ENCODE measurements at places on chromosomes 5 and 9.

DNA sequence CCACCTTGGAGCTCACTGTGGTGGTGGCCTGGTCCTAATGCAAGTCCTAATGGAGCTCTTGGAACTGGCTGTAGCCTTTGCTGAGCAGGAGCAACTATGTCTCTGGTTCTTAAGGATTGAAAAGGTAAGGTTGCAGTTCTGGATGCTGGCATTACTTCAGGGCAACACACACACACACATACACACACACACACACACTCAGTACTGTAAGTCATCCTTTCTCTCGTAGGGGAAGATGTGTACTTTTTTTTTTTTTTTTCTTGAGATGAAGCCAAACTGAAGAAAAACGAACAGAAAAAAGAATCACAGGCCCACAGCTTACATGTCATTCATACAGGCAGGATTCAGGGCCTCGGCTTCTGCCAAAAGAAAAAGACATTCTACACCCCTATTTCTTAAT, 81.1 kb upstream of the RPS23 start:
- no peak for DNase-seq

DNA sequence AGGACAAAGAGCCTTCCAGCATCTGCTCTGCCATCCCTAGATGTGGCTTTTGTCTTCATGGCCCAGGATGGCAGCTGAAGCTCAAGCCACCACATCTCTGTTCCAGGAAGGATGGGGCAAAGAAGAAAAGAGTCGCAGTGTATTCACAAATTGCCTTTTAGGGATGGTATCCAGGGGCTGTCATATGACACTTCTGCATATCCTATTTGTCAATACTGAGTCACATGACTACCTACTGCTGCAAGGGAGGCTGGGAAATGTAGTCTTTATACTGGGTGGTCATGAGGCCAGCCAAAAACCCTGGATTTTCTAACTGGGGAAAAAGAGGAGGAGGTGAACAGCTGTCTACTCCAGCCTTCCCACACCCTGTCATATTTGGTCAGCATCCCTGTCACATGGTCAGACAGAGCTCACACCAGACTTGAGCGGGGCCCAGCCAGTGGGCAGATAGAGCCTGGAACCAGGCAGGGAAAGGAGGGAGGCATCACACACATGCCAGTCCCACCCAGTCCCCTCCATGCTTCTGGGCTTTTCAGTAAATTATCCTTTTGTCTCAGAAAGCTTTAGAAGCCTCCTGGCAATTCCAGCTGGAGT, 52.0 kb downstream of the OLFM1 start:
- DNase-seq, result no peak

- no peak for DNase-seq
These were observed 34.0 kb upstream of the SYNPO start for GRCh38 chr5:150606476-150606875.

- peak; percentile 88 for DNase-seq
These were observed 5.4 kb upstream of the LCN15 start for GRCh38 chr9:136769710-136770191.

GRCh38 chr5:132202711-132203463, 24.8 kb downstream of the P4HA2 start:
- no peak for DNase-seq

DNA sequence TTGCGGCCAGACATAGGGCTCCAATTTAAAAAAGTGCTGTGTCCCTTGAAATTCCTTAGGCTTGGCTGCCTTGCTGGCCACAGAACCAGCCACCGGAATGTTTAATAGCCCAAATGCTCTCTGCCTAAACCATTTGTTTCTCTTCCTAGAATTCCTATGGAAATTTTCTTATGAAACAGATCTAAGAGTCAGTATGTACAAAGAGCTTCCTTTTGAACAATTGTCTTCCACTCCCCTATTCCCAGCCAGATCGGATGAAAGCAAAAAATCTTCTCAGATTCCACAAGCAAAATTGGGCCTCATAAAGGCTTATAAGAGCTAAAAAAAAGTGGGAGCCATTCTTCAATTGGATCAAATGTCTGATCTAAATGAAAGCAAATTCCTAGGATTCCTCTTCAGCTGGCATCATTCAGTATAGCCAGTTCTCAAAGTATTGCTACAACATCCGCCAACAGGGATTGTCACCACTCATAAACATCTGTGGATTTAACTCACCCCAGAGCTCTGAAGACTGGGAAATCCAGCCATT, 104.3 kb downstream of the CEMIP2 start:
- DNase-seq, result no peak
